CD8-positive, alpha-beta memory T cell (primary cell): ENCODE measurements at places on chromosomes 5 and 9. TPM values are rescaled to one million over a fixed set of nuclear protein-coding genes. Genes with fewer than 3 reads are reported as not detected.

PCDHA9 gene
- total RNA-seq = not detected

SLC2A8 gene
- 6.2 TPM for total RNA-seq

DNA sequence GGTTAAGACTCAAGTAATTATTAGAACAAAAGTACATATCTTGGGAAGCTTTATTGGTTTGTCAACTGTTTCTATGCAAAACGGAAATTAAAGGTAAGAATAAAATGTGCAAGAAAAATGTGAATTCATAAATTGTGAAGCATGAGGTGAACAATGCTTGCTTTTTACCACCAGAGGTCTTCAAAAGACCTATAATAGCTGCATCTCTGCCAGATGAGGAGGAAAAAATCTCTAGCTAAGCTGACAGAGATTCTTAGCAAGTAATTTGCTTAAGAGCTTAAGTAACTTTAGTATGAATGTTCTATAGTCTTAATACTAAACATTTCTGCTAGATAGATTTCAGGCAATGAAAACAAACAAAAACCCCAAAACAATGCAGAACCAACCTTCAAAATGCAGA, 54.1 kb downstream of the MRPS30 start:
- no peak for DNase-seq

- no peak for DNase-seq
Observed at GRCh38 chr5:92956886-92957285, 624.1 kb downstream of the NR2F1-AS1 start.

DNA sequence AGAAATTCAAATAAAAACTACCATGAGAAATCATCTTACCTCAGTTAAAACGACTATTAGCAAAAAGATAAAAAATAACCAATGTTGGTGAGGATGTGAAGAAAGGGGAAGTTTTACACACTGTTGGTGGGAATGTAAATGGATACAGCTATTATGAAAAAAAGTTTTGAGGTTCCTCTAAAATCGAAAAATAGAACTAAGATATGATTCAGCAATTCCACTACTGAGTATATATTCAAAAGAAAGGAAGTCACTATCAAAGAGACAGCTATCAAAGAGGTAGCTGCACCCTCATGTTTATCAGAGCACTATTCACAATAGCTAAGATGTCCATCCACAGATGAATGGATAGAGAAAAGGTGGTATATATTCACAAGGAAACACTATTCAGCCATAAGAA, 1888.4 kb downstream of the MAT2B start:
- no peak for DNase-seq

GRCh38 chr9:81892440-81892839, 35.8 kb upstream of the SPATA31D4 start:
- no peak for DNase-seq

- DNase-seq = no peak
Observed at GRCh38 chr5:90161414-90161813, 248.1 kb downstream of the CETN3 start.

DNA sequence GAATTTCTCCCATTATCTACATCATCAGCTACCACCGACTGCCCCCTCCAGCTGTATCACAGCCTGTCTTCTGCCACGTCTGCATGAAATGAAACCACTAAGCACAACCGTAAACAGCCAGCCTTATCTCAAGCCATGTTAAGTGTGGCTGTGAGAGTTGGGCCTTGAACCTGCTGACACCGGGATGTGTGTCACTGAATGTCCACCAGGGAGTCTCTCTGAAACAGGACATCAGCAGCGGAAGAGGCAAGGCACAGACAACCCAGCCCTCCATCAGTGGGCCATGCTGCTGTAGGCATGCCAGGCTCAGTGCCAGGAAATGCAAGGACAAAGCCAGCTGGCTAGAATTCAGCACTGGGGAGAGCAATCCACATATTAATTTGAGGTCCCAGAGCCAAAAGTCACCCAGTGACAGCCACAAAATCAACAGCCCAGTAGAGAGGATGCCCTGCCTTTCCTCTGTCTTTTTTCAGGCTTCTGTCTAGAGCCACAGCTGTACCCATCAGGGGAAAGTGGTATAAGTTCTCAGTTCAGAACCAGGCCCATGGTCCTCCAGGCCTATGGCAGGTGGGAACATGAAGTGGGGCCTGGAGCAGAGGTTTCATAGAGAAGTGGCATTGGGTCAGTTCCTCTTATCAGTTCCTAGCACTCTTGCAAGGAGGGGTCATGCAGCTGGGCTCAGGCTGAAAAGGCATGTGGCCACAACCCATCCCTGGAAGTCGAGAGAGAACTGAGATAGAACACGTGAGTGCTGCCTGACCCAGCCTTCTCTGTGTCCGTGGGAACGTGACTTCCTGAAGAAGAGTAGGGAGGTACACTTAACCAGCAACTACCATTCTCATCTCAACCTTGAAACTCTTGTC, 199.4 kb downstream of the ESM1 start:
- peak; percentile 2 for DNase-seq

GRCh38 chr5:158922816-158923215, 176.9 kb downstream of the EBF1 start:
- no peak for DNase-seq
